ENCODE measurements at places on chromosomes 3 and 15. TPM values are rescaled to one million over a fixed set of nuclear protein-coding genes. Genes with fewer than 3 reads are reported as not detected.

Gene SH2D7
- not detected for total RNA-seq

Gene GPR87
- 0.21 TPM for total RNA-seq

Gene A4GNT
- total RNA-seq: not detected

Gene FAM107A
- total RNA-seq: 24.1 TPM

Gene LRRC3B
- 14.0 TPM for total RNA-seq

Gene SMCO1
- total RNA-seq: not detected

Gene C3orf62
- total RNA-seq: 7.2 TPM

DNA sequence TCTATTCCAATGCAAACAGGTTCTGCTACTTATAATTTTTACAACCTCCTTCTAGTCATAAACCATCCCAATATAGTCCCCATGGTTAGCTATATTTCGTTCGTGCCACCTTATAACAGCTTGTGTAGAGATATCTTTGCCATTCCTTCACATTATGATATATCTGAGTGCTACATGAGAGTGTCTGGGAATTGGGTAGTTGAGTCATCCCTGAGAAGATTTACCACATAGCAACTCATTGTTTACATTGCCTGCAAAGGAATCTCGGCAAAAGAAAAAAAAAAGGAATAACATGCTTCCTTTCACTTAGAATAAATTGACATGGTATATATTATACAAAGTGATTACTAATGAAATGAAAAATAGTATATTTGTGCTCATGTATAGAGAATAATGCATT is 86.0 kb upstream of the VGLL3 start:
- H3K27me3 ChIP-seq: no peaks in the 10 kb centered on the region
- no peak overlapping the region for H3K27ac ChIP-seq
- H3K4me1 ChIP-seq: no peaks in the 10 kb centered on the region
- no peaks in the 10 kb centered on the region for H3K36me3 ChIP-seq
- no peak overlapping the region for H3K4me3 ChIP-seq

- no peak overlapping the region for H3K27ac ChIP-seq
- no peak for DNase-seq
- H3K4me3 ChIP-seq: no peak overlapping the region
- no peaks in the 10 kb centered on the region for H3K36me3 ChIP-seq
- no peaks in the 10 kb centered on the region for H3K27me3 ChIP-seq
These were observed 128.2 kb downstream of the TFDP2 start for GRCh38 chr3:142021127-142021526.

GRCh38 chr15:69976366-69976994 is 121.2 kb downstream of the TLE3 start:
- no peaks in the 10 kb centered on the region for H3K27me3 ChIP-seq
- no peak overlapping the region for H3K27ac ChIP-seq
- DNase-seq: no peak

- H3K4me3 ChIP-seq: no peak overlapping the region
- H3K27me3 ChIP-seq: no peaks in the 10 kb centered on the region
- DNase-seq: no peak
- H3K4me1 ChIP-seq: no peaks in the 10 kb centered on the region
- H3K27ac ChIP-seq: no peak overlapping the region
- no peaks in the 10 kb centered on the region for H3K36me3 ChIP-seq
These were observed 21.3 kb upstream of the CAV3 start for GRCh38 chr3:8712045-8712907.

- H3K27ac ChIP-seq: peak overlapping the region; percentile 74
- no peak for DNase-seq
- peaks cover 9% of the 10 kb centered on the region for H3K4me1 ChIP-seq
- H3K4me3 ChIP-seq: no peak overlapping the region
- no peaks in the 10 kb centered on the region for H3K27me3 ChIP-seq
These were observed 66.8 kb downstream of the FLNB start for GRCh38 chr3:58074997-58075396.

GRCh38 chr3:187621881-187622280 is 48.3 kb downstream of the SST start:
- H3K27ac ChIP-seq: no peak overlapping the region
- no peak for DNase-seq
- H3K4me3 ChIP-seq: no peak overlapping the region
- no peaks in the 10 kb centered on the region for H3K36me3 ChIP-seq
- H3K27me3 ChIP-seq: no peaks in the 10 kb centered on the region

- H3K4me3 ChIP-seq: no peak overlapping the region
- H3K27me3 ChIP-seq: no peaks in the 10 kb centered on the region
- no peak for DNase-seq
- H3K36me3 ChIP-seq: no peaks in the 10 kb centered on the region
- H3K4me1 ChIP-seq: peaks cover 4% of the 10 kb centered on the region
These were observed 49.7 kb upstream of the BOC start for GRCh38 chr3:113161661-113162060.

- no peaks in the 10 kb centered on the region for H3K27me3 ChIP-seq
- no peaks in the 10 kb centered on the region for H3K36me3 ChIP-seq
- no peak overlapping the region for H3K27ac ChIP-seq
- no peak for DNase-seq
- H3K4me1 ChIP-seq: no peaks in the 10 kb centered on the region
- no peak overlapping the region for H3K4me3 ChIP-seq
These were observed 143.3 kb upstream of the IGF1R start for GRCh38 chr15:98504998-98505397.

DNA sequence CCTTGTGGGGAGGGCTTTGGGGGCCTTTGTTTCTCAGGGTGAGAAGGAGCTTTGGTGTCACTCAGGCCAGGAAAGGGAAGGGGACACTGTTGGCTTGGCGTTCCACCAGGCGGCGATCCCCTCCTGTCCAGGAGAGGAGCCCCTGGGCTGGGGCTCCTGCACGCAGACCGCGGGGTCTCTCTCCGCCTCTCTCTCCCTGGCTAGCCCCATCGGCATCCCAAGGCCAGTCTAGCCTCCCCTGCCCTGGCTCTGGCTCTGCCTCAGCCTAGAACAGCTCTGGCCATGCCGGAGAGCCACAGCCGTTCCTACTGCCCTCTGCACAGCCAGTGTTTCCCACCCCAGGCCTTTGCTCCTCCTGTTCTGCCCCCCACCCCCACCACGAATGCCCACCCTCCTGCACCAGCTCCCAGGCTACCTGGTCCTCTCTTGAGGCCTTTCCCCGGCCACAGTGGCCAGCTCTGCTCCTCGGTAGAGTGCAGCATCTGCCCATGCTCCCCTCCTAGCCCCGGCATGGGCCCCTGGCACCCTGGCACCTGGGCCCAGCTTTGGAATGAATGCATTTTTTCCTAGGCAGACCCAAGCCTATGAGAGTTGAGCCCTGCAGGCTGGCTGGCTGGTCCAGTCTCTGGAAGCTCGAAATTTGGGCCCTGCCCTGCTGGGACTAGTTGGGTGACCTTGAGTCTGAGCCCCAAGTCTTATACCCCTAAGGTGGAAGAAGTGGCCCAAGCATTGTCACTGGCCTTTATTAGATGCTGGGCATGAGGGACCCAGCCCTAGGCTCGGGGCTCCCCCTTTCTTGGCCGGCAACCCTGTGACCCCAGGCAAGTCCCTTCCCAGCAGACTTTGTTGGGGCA is 2.4 kb downstream of the PLXNA1 start:
- H3K4me3 ChIP-seq: no peak overlapping the region
- no peaks in the 10 kb centered on the region for H3K27me3 ChIP-seq
- no peaks in the 10 kb centered on the region for H3K36me3 ChIP-seq
- H3K27ac ChIP-seq: no peak overlapping the region
- no peaks in the 10 kb centered on the region for H3K4me1 ChIP-seq

DNA sequence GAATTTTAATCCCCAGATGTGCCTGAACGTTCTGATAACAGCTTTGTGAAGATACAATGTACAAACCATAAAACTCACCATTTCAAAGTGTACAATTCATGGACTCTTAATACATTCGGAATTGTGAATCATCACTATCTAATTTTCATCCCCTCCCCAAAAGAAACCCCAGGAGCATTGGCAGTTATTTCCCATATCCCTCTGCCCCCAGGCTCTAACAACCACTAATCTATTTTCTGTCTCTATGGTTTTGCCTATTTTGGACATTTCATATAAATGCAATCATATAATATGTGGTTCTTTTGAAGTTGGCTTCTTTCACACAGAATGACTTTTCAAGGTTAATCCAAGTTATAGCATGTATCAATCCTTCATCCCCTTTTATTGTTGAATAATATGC is 25.3 kb downstream of the PRICKLE2 start:
- H3K36me3 ChIP-seq: no peaks in the 10 kb centered on the region
- no peak for DNase-seq
- H3K27me3 ChIP-seq: no peaks in the 10 kb centered on the region
- no peak overlapping the region for H3K27ac ChIP-seq
- H3K4me3 ChIP-seq: no peak overlapping the region

GRCh38 chr3:197718891-197719290 is 17.8 kb downstream of the RUBCN start:
- no peak for DNase-seq
- no peaks in the 10 kb centered on the region for H3K27me3 ChIP-seq
- H3K4me1 ChIP-seq: no peaks in the 10 kb centered on the region
- no peak overlapping the region for H3K27ac ChIP-seq
- no peaks in the 10 kb centered on the region for H3K36me3 ChIP-seq
- no peak overlapping the region for H3K4me3 ChIP-seq

DNA sequence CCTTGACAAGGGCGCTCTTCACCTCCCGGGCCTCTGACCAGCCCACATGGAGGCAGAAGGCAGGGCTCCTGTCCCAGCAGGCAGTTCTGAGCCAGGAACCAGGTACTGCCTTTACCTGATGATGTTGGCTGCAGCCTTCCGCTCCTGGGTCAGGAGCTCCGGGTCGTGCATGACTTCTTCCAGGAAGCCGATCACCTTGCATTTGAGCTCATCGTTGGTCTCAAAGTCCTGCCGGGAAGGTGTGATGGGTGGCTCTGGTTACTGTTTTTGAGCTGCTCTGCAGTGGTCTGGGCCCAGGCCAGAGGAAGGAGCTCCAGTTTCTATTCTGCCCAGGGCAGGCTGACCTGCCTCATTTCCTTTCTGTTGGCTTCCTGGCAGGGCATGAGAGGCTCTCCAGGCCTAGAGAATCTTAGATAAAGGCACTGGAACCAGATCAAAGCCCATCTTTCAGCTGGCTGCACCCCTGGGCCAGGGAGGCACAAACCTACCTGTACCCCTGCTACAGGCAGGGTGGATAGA is 53.2 kb upstream of the CTSH start:
- DNase-seq: no peak
- no peaks in the 10 kb centered on the region for H3K4me1 ChIP-seq
- H3K36me3 ChIP-seq: no peaks in the 10 kb centered on the region

DNA sequence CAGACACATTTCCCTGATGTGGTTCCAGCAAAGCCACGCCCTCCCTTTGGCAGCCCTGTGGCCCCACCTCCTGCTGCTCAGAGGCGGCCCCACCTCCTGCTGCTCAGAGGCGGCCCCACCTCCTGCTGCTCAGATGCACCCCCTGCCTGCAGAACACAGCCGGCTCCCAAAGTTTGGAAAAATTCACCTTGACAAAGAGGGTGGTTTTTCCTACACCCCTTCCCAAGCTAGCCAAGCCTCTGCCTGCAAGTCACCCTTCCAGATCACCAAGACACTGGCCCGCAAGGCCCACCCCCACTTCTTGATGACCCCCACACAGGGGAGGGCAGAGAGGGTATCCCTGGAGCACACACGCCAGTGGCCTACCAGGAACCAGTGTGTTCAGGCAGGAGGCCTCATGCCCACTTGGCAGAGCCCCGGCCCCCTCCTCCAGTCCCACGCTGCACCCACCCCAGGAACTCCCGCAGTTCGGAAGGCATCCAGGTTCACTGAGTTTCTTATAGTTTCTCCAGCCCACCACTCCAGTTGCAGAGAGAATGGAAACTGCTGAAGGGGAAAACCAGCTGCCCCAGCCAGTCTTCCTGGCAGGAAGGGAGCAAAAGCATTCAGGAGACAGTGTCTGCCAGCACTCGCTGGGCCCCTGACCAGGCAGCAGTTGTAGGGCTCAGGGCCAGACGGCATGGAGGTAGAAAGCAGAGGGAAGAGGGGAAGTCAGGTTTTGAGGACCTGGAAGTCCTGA is 2.3 kb upstream of the HAPLN3 start:
- peak; percentile 87 for DNase-seq
- no peaks in the 10 kb centered on the region for H3K36me3 ChIP-seq
- H3K27ac ChIP-seq: peak overlapping the region; percentile 62
- H3K27me3 ChIP-seq: no peaks in the 10 kb centered on the region
- H3K4me3 ChIP-seq: no peak overlapping the region
- peaks cover 16% of the 10 kb centered on the region for H3K4me1 ChIP-seq

DNA sequence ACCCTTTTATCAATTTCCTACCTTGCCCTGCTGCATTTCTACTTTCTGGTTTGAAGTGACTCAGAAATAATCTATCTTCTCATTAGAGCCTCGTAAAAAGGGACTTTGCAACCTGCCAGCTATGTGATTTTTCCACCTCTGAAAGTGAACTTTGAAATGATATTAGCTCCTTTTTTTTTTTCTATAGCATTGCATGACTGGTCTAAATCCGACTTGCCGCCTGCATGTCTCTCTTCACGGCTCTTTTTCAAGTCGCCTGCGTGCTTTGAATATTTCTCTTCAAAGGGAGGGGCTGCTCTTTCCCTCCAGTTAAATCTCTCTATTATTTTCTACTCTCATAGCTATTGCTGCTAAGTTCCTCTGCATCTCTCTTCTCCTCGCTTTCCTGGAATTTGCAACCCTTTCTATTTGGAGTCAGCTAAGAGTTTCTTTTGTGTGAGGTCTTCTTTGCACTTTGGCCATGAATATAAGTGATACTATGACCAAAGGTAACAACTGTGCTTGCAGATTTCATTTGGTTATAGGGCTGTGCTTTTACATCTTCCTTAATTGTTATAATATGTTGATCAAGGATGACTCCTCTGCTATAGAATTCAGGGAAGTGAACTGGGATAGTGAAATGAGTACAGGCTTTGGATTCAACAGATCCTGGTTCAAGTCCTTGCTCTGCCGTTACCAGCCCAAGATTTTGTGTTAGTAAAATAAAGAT is 541.1 kb downstream of the AGBL1 start:
- H3K4me1 ChIP-seq: no peaks in the 10 kb centered on the region
- H3K27ac ChIP-seq: no peak overlapping the region
- H3K36me3 ChIP-seq: no peaks in the 10 kb centered on the region
- H3K27me3 ChIP-seq: no peaks in the 10 kb centered on the region
- no peak overlapping the region for H3K4me3 ChIP-seq

DNA sequence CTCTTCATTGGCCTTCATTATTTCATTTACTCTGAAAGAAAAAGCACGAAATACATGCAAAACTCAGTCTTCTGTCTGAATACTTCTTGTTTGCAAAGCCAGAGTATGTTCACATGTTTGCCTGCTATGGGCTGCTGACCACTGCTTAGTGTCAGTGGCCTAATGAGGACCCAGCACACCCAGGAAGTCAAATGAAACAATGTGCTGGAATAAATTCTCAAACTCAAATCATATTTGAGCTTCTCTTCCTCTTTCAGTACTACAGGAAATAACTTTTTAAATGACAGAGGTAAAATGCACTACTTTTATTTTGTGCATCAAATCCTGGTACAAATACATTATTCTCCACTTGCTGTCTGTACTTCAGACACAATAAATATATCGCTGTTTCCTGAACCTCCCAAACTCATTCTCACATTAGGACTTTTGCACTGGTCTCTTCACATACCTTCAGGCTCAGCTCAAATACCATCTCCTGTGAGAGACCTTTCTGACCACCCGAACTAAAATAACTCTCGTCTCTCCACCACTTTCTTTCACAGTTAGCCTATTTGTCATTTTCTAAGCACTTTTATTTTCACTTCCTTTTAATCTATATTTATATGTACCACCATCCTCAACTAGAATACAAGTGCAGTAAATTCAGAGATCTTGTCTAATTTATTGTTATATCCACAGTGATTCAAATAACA is 176.8 kb downstream of the TUSC7 start:
- DNase-seq: no peak
- no peaks in the 10 kb centered on the region for H3K27me3 ChIP-seq
- no peak overlapping the region for H3K4me3 ChIP-seq
- no peak overlapping the region for H3K27ac ChIP-seq
- H3K4me1 ChIP-seq: no peaks in the 10 kb centered on the region

All from uterus (tissue), 4 donors.